ENCODE measurements at places on chromosomes 2 and 18.

DNA sequence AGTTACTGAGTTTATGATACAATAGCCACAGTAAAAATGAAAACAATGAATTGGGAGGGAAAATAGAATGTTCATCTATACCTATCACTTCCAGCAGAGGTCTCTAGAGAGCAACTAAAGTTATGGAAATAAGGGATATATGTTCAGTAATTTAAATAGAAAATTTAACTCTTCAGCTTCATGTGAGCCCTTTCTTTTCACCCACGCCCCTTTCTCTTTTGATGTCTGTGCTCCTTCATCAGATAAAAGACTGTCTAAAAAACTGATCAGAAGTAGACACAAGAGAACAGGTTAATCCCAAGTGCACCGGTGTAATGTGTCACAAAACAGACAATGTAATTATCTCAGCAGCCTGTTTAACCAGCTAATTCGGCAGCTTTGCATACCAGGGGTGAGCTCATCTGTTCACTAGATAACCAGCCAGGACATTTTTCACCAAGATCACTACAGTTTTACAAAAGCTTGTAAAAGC lies 238.5 kb upstream of the ERBB4 start:
- H3K27me3 ChIP-seq: no peaks in the 10 kb centered on the region
- no peak overlapping the region for H3K27ac ChIP-seq
- DNase-seq: no peak
- H3K4me1 ChIP-seq: no peaks in the 10 kb centered on the region
- no peaks in the 10 kb centered on the region for H3K36me3 ChIP-seq

- DNase-seq: no peak
- no peak overlapping the region for H3K27ac ChIP-seq
- H3K36me3 ChIP-seq: no peaks in the 10 kb centered on the region
- no peak overlapping the region for H3K4me3 ChIP-seq
These were observed 142.3 kb upstream of the TANK start for GRCh38 chr2:161017780-161018470.

DNA sequence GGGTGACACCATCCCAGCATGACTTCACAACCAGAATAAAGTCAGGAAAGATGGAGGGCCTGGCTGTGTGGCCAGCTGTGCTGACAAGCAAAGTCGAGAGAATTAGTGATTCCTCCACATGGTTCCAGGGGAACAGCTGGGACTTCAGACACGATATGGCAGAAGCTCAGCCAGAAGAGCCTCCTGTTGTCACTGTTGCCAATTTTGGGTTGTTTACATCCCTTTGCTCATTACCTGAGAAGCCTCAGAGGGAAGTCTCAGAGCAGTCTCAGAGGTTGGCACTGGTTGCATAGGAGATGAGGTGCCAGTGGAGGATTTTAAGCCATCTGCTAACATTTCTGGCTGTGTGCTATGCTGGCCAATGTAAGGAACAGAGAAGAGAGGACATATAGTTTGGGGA lies 16.0 kb downstream of the LINC00305 start:
- no peaks in the 10 kb centered on the region for H3K4me1 ChIP-seq
- no peak overlapping the region for H3K27ac ChIP-seq
- DNase-seq: no peak
- no peak overlapping the region for H3K4me3 ChIP-seq

GRCh38 chr2:150946831-150947230 lies 314.8 kb downstream of the RBM43 start:
- no peak overlapping the region for H3K4me3 ChIP-seq
- no peak for DNase-seq
- H3K36me3 ChIP-seq: no peaks in the 10 kb centered on the region
- H3K27ac ChIP-seq: no peak overlapping the region
- H3K27me3 ChIP-seq: no peaks in the 10 kb centered on the region

DNA sequence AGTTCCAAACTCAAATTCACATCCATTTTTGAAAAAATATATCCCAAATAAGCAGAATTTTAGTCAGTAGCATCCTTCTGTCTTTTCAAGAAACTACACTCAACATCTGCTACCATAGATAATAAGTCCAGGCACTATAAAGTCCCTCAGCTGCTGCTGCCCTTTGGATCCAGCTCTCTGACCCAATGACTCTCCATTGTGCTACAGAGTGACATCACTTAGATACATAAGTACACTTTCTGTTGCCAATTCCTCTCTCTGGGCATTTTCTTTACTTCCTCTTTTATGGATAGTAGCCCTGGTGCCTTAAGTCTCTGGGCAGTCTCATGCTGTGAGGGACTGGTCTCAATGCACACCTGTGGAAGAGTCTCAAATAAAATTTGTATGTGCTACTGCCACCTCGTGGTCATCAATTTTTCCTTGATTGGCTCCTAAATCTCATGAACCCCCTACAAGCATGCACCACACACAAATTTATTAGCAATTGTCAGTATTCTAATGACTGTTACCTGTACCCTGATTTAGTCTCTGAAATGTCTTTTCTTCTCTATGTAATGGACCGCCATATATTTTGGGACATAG lies 219.2 kb downstream of the LRP1B start:
- H3K4me3 ChIP-seq: no peak overlapping the region
- H3K36me3 ChIP-seq: no peaks in the 10 kb centered on the region
- no peaks in the 10 kb centered on the region for H3K4me1 ChIP-seq
- H3K27ac ChIP-seq: no peak overlapping the region
- no peak for DNase-seq
- no peaks in the 10 kb centered on the region for H3K27me3 ChIP-seq

DNA sequence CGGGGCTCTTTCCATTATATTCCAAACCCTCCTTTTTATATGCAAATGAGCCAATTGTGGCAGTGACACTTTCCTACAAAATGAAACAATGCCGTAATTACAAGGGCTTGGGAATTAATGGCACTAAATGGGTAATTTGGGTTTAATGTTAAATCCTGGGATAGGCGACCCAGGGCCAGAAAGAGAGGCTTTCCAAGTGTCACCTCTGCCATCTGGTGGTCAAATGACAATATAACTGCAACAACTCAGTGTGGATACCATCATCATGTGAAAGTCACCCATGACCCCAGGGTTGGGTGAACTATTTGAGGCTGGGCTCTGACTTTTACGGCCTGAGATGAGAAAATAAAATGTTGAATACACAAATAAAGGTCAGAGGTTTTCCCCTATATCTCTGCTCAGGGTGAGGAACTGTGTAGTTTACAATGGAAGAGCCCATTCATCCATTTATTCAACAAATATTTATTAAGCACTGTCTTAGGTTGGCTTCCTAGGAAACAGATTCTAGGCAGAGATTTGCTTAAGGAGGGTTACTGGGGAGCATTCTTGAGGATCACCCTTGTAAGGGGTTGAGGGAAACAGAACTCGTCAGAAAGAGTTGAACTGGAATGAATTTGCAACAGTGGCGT lies 13.6 kb upstream of the THADA start:
- no peaks in the 10 kb centered on the region for H3K36me3 ChIP-seq
- no peak overlapping the region for H3K27ac ChIP-seq
- DNase-seq: no peak

- no peak overlapping the region for H3K4me3 ChIP-seq
- peaks cover 14% of the 10 kb centered on the region for H3K27me3 ChIP-seq
- no peak overlapping the region for H3K27ac ChIP-seq
- H3K36me3 ChIP-seq: no peaks in the 10 kb centered on the region
These were observed 90.1 kb downstream of the ACKR3 start for GRCh38 chr2:236659758-236660150.

DNA sequence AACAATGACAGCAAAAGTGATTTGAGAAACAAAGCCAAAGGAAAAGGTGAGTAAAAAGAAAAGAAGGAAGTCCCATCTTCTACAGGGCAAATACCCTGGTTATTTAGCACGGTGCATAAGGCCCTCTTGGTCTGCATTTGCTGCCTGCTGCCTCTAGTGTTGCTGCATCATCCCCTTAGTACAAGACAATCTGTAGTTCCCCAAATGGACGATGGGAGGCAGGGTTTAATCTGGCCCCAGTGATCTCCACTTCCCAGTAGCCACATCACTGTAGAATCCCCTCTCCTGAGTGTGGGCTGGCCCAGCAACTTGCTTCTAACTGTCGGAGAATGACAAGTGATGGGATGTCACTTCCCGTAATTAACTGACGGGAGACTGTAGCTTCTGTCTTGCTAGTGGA lies 85.1 kb downstream of the CTAGE1 start:
- H3K4me1 ChIP-seq: no peaks in the 10 kb centered on the region
- DNase-seq: no peak
- no peak overlapping the region for H3K27ac ChIP-seq
- no peaks in the 10 kb centered on the region for H3K36me3 ChIP-seq

DNA sequence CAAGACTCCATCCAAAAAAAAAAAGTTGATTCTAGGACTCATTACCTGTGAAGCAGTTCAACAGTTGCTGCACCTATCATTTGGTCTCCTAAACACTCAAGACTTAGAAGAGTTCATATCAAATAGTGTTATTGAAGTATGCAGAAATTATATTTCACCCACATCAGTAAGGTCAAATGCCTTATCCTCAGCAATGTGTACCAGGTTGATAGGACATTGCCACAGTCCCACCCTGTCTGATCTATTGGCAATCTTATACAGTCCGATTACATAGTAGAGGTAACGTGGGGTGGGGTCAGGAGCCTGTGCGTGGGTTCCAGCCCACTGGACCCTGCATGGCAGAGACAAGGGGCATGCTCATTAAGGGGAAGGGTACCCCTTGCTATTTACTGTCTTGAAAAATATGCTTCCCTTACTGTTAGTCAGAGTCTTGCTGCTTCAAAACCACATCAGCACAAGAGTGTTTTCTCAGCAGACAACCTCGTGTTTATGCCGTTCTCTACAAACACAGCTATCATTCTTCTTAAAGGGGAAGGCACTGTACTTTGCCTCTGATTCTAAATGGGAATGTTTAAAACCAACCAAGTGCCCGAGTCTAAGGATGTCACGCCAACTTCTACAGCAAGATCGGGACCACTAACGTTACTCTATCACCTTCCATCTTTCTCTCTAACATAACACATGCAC lies 115.2 kb downstream of the MTCL1 start:
- no peak for DNase-seq
- H3K4me1 ChIP-seq: no peaks in the 10 kb centered on the region
- no peak overlapping the region for H3K4me3 ChIP-seq

DNA sequence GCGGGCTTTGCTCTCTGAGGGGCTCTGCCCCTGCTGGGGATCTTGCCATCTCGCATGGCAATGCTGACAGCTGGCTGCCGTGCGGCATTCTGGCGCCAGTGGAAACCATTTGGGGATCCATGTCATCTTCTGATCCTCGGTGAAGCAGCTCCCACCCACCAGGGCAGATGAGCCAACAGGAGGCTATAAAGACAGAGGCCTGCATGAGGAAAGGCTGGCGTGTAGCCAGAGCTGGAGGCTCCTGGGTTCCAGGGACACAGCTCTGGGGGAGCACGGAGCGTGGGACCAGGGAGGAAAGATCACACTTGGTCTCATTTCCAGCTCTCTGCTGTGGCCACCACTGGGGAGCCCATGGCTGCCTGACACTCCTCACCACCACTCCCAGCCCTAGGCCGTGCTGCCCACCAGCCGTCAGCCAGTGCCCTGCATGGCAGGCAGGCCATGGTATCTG lies 145.8 kb downstream of the ZFP36L2 start:
- H3K27ac ChIP-seq: no peak overlapping the region
- H3K4me1 ChIP-seq: peaks cover 54% of the 10 kb centered on the region
- DNase-seq: peak; percentile 60
- no peaks in the 10 kb centered on the region for H3K27me3 ChIP-seq
